ENCODE measurements at places on chromosomes 16 and 17.

- no peak for DNase-seq
These were observed 220.0 kb downstream of the NTN1 start for GRCh38 chr17:9241371-9241712.

DNA sequence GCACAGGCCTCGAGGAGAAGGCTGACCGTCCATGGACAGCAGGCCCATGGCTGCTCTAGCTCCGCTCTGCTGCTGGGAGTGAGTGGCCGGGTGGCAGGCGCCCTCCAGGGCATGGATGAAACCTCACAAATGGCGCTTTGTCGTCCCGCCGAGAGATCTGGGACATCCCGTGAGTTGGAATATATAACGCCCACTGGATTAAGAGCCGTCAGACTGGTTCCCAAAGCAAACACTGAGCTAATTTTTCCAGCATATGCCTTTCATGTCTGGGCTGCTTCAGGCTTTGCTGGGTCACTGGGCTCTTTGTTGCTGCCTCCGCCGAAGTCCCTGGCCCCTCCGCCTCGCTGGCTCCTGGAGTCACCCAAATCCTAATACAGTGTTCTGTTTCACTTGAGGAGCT is 266.3 kb downstream of the FOXL1 start:
- DNase-seq, result no peak

DNA sequence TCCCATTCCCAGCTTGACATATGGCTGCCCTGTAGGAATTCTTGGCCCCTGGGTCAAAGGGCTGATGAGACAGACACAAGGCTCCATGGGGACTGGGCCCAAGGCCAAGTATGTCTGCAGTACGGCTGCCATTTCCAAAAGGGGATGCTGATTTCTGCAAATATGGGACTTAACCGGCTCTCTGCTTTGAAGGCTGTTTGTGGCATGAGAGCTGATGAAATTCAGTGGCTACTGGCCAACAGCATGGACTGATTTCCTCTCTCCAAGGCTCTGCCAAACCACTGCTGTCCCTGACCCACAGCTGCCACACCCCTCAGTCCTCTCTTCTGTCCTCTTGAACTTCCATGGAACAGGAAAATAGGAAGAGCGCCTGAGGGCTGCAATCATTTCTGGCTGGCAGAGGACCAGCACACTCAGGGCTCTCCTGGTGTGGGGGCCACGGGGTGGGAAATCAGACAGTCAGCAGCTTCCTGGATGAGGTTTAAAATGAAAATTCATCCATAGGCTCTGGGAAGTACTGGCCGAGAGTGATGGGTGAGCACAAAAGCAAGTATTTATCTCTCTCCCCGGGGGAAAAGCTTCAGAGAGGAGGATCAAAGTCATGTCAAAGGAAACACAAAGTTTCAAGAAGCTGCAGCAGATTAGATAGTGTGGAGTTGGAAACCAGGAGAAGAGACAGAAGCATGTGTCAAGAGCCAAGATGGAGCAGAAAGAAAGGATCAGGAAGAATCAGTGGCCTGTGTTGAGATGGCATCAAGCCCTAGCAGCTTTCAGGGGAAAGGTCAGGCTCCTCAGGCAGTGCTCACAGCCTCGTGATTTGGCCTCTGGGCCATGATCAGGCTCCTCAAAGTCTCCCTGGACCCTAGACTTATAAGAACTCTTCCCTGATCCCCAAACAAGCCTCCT is 64.1 kb upstream of the SREBF1 start:
- DNase-seq, result no peak

GRCh38 chr17:2405247-2405926 is 4.5 kb upstream of the MNT start:
- no peak for DNase-seq

DNA sequence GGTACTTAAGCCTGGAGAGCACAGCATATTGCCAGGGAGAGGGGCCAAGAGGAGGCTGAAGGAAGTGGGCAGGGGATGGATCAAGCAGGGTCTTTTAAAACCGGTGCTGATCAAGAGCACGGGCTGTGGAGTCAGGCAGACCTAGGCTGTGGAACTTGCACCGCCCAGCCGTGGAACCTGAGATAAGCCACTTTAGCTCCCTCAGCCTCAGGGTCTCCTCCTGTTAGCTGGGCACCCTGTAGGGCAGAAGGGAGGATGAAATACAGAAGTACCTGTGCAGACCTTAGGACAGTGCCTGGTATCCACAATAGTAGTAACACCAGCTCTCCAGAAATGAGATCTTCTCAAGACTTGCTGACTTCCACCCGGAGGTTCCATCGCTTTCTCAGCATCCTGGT is 9.3 kb downstream of the ODAD4 start:
- DNase-seq, result no peak

- no peak for DNase-seq
These were observed 2106.2 kb downstream of the TP53TG3F start for GRCh38 chr16:35565626-35566025.

- no peak for DNase-seq
These were observed 25.4 kb downstream of the NGFR start for GRCh38 chr17:49520386-49521087.

DNA sequence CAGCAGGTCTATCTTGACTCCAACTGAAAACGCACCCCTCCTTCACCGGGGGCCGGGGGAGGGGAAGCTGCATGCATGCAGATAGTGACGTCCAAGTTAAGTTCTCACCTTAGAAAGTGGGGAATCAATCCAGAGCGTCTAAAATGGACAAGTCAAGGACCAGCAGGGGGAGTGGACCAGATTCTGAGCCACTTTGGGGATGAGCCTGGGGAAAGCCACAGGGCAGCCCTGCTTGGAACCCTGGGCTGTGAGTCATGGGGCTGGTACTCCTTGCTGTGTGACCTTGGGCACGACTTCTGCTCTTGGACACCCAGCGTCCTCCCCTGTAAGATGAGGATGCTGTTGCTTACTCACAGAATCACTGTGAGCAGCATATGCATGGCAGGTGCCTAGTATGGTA is 9.1 kb downstream of the TNFRSF13B start:
- DNase-seq, result no peak

GRCh38 chr16:8959921-8960787 is 3.6 kb downstream of the USP7 start:
- no peak for DNase-seq

GRCh38 chr16:87243478-87243877 is 73.7 kb downstream of the C16orf95 start:
- DNase-seq, result no peak
